ENCODE measurements at places on chromosomes 6 and 20.

DNA sequence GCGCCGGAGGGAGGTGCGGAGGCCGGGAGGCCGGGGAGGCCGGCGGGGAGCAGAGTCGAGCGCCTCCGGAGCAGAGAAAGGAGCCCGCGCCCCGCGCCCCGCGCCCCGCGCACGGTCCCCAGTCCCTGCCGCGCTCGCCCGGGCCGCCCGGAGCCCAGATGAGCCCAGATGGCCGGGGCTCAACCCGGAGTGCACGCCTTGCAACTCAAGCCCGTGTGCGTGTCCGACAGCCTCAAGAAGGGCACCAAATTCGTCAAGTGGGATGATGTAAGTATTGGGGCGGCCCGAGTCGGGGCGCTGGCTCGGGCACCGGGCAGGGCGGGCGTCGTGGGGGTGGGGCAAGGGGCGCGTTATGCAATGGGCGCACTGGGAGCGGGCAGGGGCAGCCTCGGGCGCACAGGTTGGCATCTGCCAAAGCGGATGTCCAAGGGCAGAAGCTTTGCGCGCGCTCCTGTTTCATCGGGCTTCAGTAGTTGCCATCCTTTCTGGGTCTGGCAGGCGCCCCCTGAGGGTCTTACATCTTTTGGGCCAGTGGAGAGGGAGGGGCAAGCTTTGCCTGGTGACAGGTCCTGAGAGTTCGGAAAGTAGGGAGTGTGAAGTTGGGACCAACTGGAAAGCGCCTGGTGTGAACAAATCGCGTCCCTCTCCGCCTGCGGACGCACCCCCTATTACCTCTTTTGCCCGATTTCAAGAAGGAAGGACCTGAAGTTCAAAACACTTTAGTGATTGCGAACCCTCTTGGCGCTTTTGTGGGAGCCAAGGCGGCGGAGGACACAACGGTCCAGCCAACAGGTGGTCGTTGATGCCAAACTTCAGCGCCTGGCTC, 631 bp downstream of the PLCB1 start:
- no peak for DNase-seq

- DNase-seq, result no peak
Measured at GRCh38 chr6:170100046-170100445, 190.8 kb downstream of the DLL1 start.

DNA sequence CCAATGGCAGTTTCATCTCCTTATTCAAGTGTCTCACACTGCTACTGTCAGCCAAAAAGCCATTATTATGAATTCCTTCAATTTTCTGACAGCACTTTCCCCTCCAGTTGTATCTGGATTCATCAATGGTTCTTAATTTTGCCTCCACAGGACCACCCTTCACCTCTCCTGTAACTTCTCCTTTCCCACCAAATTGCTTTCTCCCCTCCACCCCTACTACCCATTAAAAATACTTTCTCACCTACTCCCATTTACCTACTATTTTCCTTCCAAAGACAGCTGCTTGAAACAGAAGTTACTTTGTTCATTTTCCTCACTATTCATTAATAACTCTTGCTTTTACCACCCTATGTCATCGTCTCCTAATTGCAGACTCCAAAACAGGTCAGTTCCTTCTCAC, 29.8 kb downstream of the DEK start:
- DNase-seq, result no peak

DNA sequence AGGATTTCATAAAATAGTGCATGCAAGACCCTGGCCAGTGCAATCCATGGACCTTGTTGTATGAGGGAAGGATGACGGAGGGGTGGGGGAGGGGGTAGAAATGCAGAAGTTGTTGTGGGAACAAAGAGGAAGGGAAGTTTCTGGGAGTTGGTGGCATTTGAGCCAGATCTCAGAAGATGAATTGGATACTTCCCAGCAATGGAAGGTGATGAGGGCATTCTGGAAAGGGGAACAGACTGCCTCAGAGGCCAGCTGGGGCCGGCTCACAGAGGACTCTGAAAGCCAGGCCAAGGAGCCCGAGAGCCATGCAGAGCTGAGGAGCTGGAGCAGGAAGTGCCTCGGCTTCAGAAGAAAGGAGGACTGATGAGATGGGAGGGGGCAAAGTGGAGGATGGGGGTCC, 2.7 kb downstream of the TMEM74B start:
- DNase-seq, result no peak

GRCh38 chr6:122569230-122569771, 40.9 kb upstream of the PKIB start:
- no peak for DNase-seq

GRCh38 chr20:62815066-62815991, 1.5 kb upstream of the COL9A3 start:
- no peak for DNase-seq

- no peak for DNase-seq
Measured at GRCh38 chr6:53439556-53439955, 90.8 kb upstream of the ELOVL5 start.

All from iPS DF 19.7 (cell line).